ENCODE measurements at places on chromosomes 5 and 9.

DNA sequence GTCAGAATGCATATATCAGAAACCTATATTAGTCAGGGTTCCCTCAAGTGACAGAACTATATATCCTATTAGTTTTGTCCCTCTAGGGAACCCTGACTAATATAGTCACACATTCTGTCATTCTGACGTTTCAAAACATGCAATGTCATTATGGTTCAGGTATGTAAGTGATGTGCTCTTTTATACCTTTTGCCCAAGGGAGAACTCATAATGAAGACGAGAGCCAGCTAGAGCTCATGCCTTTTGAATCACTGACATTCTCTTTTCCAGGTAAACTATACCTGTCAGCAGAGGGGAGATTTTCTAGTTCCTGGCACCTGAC lies 576.7 kb downstream of the LRRC70 start:
- DNase-seq, result no peak

DNA sequence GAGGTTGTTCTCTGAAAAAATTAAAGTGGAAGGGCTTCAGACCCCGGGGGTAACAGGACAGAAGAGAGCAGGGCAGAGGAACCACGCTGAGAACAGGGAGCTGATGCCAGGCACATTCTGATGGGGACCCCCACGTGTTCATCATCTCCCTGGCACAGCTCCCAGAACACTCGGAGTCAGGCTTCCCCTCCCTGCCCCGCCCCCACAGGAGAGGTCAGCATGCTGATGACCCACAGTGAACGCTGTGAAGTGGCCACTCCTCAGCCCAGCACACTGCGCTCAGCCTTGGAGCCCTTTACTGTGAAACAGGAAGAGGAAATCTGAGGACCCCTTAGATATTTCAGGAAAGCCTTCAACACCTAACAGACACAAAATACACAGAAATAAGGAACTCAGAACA lies 16.4 kb downstream of the RETREG1 start:
- DNase-seq, result no peak

DNA sequence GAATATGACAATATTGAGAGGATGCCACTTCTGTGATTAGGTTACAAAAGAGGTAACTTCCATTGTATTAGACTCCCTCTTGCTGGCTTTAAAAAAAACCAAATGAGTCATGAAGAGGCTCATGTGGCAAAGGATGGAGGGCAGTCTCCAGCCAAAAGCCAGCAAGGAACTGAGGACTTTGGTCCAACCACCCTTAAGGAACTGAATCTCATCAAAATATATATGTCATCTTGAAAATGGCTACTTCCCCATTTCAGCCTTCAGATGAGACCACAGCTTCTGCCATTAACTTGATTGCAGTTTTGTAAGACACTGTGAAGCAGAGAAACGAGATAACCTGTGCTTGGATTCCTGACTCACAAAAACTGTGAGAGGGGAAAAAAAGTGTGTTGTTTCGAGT lies 15.5 kb upstream of the TRIM32 start:
- no peak for DNase-seq

- no peak for DNase-seq
Measured at GRCh38 chr9:88572684-88573083, 37.7 kb downstream of the NXNL2 start.

DNA sequence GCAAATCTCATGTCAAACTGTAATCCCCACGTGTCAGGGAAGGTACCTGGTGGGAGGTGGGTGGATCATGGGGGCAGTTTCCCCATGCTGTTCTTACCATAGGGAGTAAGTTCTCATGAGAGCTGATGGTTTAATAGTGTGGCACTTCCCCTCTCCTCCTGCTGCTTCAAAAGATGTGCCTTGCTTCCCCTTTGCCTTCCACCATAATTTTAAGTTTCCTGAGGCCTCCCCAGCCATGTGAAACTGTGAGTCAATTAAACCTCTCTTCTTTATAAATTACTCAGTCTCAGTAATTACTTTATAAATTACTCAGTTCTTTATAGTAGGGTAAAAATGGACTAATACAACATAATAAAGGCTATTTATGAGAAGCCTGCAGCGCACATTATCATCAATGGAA lies 7.1 kb upstream of the CNTRL start:
- no peak for DNase-seq

DNA sequence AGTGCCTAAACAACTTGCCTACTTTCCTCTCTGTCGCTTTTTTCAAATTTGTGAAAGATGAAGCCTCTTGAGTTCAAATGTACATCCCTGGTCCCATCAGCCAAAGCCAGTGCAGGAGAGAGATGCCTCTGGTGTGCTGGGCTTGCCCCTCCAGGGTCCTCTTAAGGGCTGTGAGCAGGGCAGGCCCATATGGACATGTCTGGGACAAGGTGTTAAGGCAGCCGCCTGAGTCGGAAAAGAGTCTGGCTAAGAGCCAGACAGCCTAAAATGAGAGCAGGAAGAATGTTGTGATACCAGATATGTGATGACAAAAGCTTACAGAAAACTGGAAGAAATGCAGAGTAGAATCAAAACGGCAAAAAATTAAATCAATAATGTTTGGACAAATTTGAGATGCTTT lies 72.5 kb downstream of the APTX start:
- no peak for DNase-seq

DNA sequence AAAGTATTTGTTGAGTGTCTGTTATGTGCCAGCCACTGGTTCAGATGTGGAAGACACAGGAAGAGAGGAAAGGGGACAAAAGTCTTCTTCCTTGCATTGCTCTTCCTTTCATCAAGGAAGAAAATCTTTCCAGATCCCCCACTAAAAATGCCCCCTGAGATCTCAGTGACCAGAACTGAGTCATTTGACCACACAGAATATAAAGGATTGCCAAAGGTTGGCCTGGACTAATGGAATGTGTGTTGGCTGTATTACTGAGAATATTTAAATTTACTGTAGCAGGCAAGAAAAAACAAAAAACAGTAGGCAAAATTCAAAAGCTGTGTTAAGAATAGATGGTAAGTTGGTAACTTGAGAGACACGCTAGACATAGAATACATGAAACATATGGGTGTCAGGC lies 10.0 kb upstream of the SEPTIN8 start:
- DNase-seq, result peak; percentile 39

GRCh38 chr5:179880066-179880650 lies 21.5 kb upstream of the MRNIP start:
- no peak for DNase-seq

GRCh38 chr9:32456564-32456963 lies 69.4 kb downstream of the RIGI start:
- peak; percentile 61 for DNase-seq

- no peak for DNase-seq
Measured at GRCh38 chr5:29547236-29547865, 1646.1 kb upstream of the CDH6 start.

GRCh38 chr5:61669531-61669930 lies 337.5 kb downstream of the ZSWIM6 start:
- DNase-seq, result no peak

- no peak for DNase-seq
Measured at GRCh38 chr5:93008502-93009207, 572.4 kb downstream of the NR2F1-AS1 start.

DNA sequence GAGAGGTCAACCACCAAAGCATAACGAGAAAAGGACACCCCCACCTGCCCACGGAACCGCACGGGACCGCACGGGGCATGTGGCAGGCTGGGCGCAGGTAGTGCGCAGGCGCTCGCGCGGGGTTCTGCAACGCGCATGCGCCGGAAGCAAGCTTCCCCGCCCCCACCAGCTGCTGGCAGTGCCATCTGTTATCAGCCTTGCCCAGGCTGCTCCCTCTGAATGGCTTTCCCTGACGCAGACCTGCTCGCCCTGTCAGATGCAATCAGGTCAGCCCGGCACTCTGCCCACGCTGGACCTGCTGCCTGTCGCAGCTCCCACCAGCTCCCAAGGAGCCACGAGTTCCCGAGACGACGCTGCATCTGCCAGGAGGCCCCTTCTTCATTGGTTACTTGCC lies 22.8 kb downstream of the PTCH1 start:
- no peak for DNase-seq

GRCh38 chr9:89497257-89497963 lies 503 bp downstream of the SEMA4D start:
- no peak for DNase-seq

DNA sequence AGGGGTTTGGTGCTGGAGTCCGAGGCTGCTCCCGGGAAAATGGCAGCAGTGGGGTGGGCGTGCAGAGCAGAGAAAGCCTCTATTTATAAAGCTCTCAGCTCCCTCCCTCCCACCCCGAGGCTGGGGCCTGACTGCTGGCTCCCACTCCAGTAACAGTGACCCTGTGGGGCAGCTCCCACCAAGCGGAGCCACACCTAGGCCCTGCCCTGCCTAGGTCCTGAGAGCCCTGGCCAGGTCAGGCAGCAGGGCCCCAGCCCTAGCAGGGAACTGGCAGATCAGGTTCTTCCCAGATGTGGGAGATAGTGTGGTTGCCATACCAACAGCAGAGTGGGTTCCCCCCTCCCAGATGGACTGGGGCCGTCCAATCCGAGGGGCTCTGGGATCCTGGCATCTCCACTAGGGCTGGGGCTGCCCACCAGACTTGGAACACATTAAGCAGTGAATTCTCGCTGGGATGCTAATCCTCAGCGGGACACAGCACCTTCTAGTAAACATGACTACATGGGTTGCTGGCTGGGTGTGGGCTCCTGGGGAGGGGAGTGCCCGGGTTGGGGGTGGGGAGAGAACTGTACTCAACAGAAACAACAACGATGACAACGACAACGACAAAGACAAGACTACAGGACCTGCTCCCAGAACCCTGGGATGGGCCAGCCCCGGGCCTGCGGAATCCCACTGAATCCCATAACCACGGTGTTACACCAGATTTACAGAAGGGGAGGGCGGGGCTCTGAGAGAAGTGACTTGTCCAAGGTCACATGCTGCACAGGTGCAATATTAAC lies 1.5 kb downstream of the SH3GLB2 start:
- peak; percentile 14 for DNase-seq

DNA sequence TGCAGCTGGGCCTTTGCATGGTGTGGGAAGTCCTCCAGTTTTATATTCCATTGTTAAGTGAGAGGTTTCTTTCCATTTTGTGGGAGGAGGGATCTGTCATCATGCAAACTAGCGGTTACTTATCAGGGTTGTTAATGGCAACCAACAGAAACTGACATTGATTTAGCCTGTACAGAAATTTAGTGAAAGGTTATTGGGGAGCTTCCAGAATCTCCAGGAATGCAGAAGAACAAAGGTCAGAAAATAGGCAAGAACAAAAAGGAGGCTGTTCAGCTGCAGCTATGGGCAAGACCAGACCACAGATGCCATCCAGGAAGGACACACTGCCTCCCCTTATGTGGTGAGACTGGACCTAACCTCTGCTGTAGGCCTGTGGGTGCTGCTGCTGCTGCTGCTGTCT lies 395.8 kb downstream of the KDM4C start:
- no peak for DNase-seq

DNA sequence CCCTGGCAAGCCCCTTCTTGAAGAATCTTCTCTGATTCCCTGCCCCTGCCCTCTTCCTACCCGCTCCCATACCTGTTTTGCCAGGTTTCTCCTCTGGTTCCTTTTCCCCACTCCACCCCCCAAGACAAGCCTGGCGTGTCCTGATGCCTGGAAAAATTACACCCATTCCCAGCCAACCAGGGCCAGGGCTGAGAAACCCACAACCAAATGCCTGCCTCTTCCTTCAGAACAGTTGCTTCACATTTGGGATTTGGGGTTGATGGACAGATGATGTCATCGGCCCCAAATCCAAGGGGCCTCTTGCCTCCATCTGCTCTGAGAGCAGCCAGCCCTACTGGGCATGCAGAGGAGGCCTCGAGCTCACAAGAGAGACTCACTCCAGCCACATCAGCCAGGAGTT lies 8.8 kb upstream of the NEK6 start:
- no peak for DNase-seq

DNA sequence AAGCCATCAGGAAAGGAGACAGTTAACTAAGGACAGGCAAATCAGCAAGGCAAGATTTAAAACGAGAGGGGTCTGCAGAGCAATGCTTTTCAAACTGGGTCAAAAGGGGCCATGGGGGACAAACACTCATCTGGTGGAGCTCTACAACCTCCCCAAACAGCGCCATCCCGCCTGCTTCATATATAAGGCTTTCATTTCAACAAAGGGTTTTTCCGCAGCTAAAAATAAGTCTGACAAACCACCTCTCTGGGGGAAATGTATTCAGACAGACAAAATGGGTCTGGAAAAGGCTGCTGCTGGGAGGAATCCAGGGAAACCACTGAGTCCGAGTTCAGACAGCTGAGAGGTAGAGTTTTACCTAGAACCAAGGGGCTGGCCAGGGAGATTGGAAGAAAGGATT lies 8.3 kb upstream of the SEPTIN8 start:
- DNase-seq, result no peak

GRCh38 chr9:110142868-110143481 lies 65.0 kb downstream of the C9orf152 start:
- no peak for DNase-seq

- DNase-seq, result no peak
Measured at GRCh38 chr5:148826739-148827070, 294 bp downstream of the ADRB2 start.

- no peak for DNase-seq
Measured at GRCh38 chr9:80649496-80649895, 1039.9 kb downstream of the TLE1 start.

DNA sequence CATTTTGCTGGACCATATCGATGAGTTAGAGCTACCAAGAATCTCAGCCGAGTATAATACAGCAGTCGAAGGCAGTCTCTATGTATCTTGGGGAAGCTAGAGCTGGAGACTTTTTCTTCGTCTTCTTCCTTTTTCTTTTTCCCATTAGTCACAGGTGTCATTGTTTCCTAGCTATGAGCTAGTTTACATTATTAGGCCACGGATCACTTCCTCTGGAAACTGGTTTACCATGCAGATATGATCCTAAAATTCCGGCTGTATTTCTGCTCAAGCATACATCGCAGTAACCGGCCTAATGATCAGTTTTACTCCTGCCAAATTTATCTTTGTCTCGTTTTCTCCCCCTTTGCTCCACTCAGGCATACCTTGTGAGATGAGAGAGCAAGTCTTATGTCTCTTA lies 312.8 kb downstream of the ARHGAP26 start:
- DNase-seq, result no peak

DNA sequence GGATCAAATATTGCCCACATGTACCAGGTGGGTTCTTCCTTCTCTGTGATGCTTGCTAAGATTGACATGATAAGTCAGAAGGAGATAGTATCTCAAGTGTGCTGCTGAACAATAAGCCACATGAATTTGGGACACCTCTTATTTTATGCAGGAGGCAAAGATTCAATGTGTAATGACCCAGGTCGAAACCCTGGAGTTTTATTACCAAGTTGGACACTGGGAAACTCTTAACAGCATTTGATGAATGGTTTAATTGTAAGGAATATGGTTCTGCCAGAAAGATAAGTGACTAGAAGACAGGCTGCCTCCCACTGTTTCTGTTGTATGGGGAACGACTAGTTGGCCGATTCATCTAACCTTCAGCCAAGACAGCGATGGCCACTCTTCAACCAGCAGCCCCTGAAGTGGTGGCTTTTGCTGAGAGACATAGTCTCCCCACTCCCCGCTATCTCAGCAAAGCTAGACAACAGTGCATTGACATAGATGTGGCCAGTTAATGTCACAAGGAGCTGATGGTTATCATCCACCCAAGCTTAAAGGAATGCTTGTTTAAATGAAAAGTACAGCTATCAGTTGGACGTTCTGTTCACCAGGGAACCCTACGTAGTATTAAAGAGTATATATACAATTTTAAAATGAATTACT lies 407.7 kb downstream of the KDM4C start:
- no peak for DNase-seq
